Activated T-cell treated with anti-CD3 and anti-CD28 coated beads, Interleukin-2, amount 50 U/mL, for 1 hour (primary cell): ENCODE measurements at places on chromosomes 6 and 20.

GRCh38 chr20:18657575-18657974 is 69.7 kb downstream of the DTD1 start:
- DNase-seq = no peak

GRCh38 chr6:110688661-110689268 is 126.5 kb downstream of the CDK19 start:
- no peak for DNase-seq

GRCh38 chr6:153129873-153130514 is 1.1 kb downstream of the RGS17 start:
- DNase-seq = no peak

GRCh38 chr6:88899569-88900316 is 63.7 kb downstream of the RNGTT start:
- no peak for DNase-seq

DNA sequence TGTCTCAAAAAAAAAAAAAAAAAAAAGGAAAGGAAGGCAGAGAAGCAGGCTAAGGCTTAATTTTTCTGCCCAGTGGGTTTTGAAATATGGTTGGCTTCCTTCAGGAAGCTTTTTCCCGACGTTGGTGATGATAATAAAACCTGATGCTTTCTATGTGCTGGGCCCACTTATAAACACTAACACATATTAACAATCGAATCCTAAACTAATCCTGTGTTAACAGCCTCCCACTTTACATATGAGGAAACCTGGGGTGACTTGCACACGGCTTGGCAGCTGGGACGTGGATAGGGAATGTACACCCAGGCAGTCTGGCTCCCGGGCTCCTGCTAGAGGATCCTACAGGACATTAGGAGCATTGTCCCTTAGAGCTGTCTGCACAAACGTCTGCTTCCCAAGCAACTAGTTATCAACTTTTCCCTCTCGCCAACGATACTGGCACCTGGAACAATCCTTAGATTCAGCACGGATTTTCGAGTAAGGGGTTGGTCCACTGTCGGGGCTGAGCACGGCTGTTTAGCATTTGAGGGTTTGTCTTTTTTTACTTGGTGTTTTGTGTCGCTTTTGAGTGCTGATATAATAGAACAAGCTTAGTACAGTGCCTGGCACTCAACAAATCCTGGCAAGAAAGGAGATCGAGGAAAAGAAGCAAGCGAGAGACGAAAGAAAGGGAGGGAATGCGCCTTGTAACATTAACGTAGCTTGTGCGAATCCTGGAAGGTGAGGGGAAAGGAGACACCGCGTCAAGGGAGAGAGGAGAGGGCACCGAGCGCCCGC is 622 bp upstream of the KIZ start:
- no peak for DNase-seq

DNA sequence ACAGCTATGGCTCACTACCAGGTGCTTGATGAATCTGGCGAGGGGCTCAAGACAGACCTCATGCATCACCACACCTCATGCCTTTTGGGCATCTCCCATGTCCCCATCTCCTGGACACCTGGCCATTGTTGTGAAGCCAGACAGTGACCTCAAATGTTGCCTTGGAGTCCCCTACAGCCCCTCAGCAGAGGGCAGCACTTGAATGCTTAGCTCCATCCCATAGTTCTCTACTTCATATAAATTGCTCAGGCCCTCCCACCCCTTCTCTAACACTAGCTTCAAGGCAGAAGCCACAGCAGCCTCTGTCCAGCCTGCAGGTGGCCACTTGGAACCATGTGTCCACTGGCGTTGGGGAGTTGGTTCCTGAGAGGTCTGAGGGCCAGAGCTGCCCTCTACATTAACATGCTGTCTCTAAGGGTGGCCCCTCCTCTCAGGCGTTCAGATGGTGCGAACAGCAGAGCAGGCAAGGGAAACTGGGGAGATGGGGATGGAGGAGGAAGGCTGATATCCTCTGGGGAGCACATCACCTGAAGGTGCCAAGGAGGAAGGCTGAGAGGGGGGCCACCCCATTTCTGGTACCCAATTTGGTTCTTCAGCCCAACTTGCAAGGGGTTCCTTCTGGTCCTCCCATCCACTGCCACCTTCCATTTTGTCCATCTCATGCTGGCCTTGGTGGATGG is 31.3 kb downstream of the MOCS1 start:
- DNase-seq = no peak

DNA sequence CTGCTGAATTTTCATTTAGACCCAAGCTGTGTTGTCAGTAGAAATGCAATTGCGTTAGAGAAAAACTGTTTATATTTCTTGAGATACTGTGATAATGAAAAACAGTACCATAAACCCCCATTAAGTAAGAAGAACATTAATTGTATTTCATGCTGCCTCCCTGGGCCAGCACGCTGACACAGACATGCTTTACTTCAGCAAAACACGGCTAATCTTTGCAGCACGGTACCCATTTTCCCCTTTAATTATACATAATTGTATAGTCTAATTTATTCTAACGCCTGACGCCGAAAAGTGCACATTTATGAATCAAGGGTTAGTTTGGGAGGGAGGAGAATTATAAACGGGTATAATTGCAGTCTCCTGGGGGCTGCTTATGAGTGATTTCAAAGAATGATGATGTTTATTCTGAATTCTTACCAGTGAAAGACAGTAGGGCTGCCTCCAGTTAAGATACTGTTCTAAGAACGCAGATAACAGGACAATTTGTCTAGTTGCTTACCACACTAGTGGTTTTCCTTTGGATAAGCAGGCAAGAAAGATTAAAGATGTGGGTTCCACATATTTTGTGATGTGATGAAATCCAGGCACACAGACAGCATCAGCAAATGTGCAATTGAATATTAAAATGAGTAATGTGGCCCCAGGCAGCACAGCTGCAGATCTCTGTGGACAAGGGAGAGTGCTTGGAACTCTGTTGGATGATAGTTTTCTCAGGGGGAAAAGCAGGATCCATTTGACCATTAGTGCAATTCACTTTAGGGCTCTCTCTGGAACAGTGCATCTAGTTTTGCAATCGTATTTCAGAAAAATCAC is 4.7 kb upstream of the SULF2 start:
- DNase-seq = no peak

DNA sequence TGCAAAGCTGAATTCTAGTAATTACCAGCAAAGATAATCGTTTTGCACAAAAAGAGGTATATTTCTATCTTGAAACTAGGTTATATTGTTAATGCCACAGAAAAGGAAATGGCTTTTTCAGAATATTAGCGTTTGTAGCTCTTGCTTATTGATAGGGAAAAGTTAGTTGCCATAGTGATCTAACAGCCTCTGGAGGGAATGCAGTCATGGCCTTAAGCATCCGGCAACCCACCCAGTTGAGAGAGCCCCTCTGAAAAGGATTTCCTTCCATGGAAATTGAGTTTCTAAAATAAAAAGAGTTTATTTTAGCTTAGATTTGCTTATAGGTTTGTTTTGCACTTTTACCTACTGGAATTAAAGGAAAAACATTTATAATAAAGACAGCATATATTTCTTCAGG is 224.5 kb downstream of the BCKDHB start:
- DNase-seq = no peak

GRCh38 chr6:52524918-52525317 is 51.9 kb downstream of the TRAM2 start:
- no peak for DNase-seq
